ENCODE measurements at places on chromosomes 13 and 19.

DNA sequence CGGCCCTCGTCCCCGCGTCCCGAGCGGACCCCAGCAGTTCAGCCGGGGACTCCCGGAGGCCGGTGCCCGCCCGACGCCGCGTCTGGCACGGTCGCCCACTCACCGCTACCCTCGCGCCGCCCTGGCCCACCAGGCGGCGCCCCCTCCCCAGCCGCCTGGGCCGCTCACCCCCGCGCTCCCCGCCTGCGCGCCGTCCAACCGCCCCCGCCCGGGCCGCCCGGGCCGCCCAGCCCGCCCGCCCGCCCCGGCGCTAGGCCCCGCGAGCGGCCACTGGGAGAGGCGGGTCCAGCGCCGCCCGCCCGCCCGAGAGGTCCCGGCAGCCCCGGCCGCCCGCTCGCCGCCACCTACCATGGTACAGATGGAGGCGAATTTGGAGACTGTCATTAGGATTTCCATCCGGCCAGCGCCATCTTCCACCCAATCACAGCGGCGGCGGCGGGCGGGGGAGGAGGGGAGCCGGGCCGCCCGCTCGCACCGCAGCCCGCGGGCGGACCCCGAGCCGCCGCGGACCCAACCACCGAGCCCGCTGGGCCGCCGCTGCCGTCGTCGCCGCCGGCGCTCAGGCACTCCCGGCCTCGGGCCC is at the start of gene USP12:
TSS of gene USP12 (minus strand) at position 568 of the 583 bp plus-strand sequence. CDS start at position 396, 172 bp downstream.
- peak; percentile 48 for DNase-seq

- no peak for DNase-seq
Observed at GRCh38 chr13:106468207-106468606, 67.3 kb downstream of the EFNB2 start.

DNA sequence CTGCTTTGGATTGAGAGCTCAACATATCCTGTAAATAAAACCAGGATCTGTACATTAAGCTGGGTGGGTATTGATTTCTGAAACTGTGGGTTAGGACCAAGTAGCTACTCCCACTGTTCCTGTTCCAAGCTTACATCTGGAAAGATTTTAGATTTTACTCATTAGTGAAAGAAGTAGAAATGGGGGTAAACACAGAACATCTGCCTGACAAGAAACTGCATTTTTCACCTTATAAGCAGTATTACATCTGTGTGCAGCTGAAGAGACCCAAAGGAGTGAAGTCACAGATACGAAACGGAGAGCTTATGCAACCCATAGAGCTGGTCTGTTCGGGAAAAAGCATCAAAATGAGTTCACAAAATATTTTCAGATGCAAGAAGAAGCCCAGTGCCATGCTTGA is 235.2 kb downstream of the SLITRK5 start:
- no peak for DNase-seq

GRCh38 chr19:49073514-49074378 is 1.2 kb upstream of the KCNA7 start:
- no peak for DNase-seq

DNA sequence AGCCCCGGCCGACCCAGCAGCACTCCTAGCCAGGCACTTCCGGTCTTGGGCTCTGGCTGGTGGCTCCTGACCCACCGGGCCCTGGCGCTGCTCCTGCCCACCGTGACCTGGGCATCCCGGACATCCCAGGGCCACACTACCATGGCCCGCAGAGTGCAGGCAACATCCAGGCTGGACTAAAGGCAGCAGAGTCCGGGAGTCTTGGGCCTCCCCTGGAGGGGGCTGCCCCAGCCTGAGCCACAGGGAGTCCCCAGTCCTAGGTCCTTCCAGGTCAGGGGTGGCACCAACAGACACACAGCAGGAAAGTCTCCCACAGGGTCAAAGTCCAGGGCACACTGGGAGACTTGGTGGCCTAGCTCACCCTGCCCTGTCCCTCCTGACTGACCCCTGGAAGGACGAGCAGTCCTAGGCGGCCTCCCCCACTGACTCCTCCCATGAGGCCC is 10.8 kb downstream of the LSM4 start:
- no peak for DNase-seq

- DNase-seq, result no peak
Observed at GRCh38 chr19:328025-328505, 16.5 kb downstream of the MIER2 start.

DNA sequence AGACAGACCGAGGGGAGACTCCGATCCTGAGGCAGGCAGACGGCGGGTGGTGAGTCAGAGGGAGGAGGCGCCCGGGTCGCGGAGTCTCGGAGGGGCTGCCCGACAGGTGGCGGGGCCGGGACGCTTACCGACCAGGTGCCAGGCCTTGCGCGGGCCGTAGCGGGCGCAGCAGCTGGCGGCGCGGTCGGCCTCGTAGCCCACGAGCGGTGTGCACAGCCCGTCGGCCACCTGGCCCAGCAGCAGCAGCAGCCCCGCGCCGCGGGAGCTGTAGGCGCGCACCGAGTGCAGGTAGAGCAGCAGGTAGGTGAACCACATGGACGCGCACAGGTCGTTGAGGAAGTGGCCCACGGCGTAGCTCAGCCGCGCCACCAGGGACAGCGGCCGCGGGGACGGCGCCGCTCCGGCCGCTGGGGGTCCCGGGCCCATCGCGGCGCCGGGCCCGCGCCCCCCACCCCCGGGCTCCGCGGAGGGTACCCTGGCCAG is 367 bp downstream of the MFSD12 start:
- DNase-seq, result peak; percentile 82

- DNase-seq, result no peak
Observed at GRCh38 chr13:77000475-77000874, 8.6 kb downstream of the CLN5 start.

- no peak for DNase-seq
Observed at GRCh38 chr13:33195693-33196464, 89.7 kb downstream of the STARD13 start.

- no peak for DNase-seq
Observed at GRCh38 chr19:3945838-3946237, 13.0 kb downstream of the NMRK2 start.

DNA sequence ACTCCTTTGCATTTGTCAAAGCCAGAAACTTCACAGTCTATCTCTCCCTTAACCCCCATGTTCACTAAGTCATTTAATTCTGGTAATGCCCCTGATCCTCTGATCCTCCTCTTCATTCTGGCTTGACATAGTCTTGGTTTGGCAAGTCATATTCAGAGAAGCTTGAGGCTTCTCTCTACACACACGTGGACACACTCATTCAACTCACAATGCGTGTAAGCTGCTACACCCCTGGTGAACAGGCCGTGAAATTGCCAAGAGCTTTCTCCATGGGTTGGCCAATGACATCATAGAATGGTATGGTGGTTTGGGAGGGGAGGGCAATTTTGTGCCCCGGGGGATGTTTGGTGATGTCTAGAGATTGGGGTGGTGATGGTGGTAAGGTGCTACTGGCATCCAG is 47.9 kb upstream of the FLT1 start:
- no peak for DNase-seq

All from activated naive CD8-positive, alpha-beta T cell treated with anti-CD3 and anti-CD28 coated beads for 36 hours (primary cell).